ENCODE measurements at places on chromosomes 12 and 14.

DNA sequence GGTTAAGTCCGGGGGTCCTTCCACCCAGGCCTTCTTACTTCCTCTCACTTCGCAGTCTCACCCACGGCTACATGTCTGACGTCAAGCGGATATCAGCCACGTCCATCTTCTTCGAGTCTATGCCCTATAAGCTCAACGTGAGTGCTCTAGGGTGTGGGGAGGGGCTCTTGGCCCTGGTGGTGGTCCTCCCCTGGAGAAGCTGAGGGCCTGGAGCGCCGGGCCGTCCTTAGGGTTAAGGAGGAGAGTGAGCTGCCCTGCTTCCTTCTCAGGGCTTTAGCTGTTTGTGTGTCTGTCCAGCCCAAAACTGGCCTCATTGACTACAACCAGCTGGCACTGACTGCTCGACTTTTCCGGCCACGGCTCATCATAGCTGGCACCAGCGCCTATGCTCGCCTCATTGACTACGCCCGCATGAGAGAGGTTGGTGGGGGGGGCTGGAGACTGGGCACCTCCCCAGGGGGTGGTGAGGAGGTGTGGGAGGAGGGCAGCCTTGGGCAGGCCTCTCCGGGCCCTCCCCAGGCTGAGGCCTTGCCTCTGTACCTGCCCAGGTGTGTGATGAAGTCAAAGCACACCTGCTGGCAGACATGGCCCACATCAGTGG is 2.7 kb downstream of the SHMT2 start:
- no peak for DNase-seq

- DNase-seq: no peak
These were observed 98.9 kb downstream of the ARID2 start for GRCh38 chr12:45828402-45828801.

- DNase-seq: no peak
These were observed 230.5 kb downstream of the AKAP6 start for GRCh38 chr14:32559590-32559989.

- no peak for DNase-seq
These were observed 12.7 kb downstream of the TMED8 start for GRCh38 chr14:77364146-77364545.

DNA sequence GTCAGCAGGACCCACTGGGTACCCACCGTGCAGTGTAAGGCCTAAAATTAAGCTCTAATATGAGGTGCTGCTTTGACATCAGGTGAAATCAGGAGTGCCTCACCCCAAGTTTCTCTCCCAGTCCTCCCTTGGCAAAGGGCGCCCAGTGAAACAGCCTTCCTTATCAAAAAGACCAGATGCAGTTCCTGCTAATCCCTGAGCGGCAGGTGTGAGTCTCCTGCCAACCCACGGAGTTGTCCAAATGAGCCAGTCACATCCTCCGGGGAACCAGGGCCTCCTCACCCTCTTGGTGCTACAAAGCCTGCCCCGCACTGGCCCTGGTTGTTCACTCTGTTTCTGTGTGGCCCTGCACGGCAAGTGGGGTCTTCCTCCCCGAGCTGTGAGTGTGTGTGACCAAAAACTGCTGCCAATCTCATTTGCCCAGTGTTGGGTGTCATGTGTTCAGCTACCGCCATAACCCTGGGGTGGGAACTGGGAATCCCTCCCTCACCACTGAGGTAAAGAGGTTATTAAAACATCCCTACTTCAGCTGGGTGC is 20.2 kb upstream of the P2RX4 start:
- no peak for DNase-seq

DNA sequence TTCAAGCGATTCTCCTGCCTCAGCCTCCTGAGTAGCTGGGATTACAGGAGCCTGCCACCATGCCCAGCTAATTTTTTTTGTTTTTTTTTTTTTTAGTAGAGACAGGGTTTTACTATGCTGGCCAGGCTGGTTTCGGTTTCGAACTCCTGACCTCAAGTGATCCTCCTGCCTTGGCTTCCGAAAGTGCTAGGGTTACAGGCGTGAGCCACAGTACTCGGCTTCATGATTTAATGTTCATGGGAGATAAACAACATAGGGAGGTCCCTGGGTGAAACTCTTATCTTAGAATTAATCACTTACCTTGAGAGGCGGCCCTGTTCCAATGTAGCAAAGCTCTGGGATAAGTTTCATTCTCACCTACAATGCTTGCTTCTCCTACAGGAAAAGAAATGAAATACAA is 48.3 kb downstream of the SEL1L start:
- DNase-seq: peak; percentile 29

DNA sequence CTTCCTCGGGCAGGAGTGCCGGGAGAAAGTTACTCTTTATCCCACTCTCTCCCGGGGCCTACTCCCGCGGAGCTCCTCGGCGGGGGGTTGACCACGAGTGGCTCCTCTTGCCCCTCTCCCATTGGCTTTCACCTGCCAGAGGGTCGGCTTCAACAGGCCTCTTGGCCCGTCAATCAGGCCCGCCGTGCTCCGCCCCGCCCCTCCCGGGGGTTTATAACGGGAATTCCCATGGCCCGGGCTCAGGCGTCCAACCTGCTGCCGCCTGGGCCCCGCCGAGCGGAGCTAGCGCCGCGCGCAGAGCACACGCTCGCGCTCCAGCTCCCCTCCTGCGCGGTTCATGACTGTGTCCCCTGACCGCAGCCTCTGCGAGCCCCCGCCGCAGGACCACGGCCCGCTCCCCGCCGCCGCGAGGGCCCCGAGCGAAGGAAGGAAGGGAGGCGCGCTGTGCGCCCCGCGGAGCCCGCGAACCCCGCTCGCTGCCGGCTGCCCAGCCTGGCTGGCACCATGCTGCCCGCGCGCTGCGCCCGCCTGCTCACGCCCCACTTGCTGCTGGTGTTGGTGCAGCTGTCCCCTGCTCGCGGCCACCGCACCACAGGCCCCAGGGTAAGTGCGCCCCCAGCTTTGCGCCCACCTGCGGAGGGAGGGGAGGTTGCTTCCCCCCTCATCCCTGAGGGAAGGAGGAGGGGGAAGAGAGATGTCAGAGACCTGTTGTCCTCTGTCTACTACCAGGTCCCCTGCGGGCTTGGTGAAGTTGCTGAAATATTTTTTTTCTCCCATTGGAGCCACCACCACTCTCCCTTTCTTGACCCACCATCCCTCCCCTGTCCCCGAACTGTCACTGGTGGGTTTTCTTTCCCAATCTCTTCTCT is at the start of gene SMOC1:
Gene SMOC1, plus strand, starts transcription at position 242 of the 869 bp plus-strand sequence. Its CDS starts 263 bp downstream, at position 505.
- no peak for DNase-seq

- no peak for DNase-seq
These were observed 661 bp upstream of the RPS26 start for GRCh38 chr12:56040963-56041551.

- DNase-seq: no peak
These were observed 19.3 kb downstream of the MMAB start for GRCh38 chr12:109553906-109554500.

DNA sequence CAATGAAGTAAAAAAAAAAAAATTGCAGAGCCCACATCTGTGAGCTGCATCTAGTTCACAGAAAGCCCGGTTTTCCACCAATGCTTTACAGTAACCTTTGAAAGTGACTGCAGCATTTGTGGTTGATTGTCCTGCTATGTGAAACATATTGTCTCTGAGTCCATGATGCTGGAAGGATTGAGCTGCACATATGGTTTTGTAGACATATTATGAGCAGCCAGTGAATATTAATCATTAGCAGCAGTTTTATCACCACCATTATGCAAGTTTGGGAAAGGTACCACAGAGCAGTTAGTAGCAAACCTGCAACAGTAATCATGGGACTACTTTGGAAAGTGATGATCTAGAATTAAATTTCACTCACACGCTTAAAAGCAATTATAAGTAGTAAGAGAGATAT is 151.5 kb upstream of the PRICKLE1 start:
- DNase-seq: no peak

DNA sequence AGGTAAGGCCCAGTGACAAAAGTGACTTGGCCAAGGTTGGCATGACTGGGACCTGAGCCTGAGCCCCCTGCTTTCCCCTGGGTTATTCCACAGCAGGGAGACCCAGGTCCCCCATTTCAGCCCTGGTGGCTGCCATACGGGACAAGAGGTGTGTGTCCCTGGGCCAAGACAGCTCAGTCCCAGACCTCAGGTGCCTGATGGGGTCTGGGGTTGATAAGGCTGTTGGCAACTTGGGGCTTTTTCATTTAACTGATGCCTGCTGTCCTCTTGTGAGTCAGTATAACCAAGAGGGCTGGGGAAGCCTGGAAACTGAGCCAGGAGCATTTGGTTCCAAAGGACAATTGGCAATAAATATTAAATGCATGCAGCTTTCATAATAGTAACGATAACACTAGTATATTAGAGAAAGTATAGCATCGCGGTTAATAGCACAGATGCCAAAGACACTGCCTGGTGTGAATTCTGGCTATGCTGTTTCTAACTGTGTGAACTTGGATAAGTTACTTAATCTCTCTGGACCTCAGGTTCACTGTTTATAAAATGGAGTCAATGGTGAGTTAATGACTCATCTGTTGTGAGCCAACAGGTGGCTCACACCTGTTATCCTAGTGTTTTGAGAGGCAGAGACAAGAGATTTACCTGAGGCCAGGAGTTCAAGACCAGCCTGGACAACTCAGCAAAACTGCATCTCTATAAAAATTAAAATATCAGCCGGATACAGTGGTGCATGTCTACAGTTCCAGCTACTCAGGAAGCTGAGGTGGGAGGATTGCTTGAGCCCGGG is 898 bp downstream of the SDSL start:
- no peak for DNase-seq

DNA sequence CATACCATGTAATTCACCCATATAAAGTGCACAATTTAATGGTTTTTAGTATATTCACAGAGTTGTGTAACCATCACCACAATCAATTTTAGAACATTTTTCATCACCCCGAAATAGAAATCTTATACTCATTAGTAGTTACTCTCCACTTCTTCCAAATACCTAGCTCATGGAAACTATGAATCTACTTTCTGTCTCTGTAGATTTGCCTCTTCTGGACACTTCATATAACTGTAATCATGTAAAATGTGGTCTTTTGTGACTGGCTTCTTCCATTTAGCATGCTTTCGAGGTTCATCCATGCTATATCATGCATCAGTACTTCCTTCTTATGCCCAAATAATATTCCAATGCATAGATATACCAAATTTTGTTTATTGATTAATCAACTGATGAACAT is 10.8 kb downstream of the DNAI7 start:
- DNase-seq: no peak

GRCh38 chr14:32731249-32731648 is 207.4 kb upstream of the NPAS3 start:
- DNase-seq: no peak

DNA sequence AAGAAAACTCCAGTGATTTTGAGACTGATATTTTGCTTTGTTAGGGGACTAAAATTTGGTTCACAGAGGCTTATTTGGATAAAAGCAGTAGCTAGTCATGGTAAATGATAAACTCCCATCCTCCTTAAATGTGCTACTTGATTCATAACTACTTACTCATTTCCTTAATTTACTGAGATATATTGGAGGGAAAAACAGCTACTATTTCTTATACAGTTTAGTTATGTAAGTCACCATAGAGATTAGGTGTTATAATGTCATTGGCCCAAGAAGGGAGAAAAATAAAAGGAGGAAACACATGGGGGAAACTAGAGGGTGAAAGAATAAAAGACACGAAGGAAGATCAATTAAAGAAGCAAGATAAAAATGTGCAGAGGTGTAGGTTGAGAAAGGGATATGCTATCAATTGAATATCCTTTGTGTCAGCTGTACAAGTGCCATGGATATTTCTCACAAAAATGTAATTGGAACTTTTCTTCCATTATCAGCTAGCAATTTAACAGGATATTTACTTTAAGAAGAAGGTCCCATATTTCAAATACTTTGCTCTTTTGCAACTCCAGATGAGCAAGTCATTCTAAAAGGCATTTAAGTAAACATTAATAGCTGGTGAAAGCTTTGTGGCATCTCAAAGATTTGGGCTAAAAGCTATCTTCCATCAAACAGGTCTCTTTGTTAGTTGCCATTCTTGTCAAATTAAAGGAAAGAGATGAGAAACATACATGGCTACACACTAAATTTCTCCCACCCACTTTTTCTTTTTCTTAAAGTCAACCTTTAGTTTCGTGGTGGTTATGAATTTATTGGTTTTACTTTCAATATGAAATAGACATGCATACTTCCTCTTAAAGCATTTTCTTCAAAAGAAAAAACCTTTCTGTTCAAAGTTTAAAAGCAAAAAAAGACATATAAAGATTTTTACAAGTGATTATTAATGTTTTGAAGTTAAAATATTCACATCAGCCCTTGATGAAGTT is 439.5 kb downstream of the CCER1 start:
- no peak for DNase-seq

GRCh38 chr12:114287821-114288525 is 118.0 kb downstream of the TBX5 start:
- no peak for DNase-seq

DNA sequence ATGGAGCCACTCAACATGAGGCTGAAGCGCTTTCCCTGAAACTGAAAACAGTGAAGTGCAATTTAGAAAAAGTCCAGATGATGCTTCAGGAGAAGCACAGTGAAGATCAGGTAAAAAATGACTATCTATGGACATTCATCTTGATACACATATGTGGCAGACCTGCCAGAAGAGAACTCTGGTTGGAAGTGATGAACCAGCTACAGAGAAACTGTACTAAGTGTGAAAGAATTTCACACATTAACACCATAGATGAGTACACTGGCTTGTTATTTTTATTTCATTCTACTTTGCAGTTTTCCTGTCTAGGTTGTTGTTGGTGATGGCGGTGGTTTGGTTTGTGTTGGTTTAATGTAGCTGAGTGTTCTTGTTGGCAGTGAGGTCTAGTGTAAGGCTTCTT is 174.7 kb downstream of the ESR2 start:
- no peak for DNase-seq

- no peak for DNase-seq
These were observed 5.9 kb downstream of the CBX5 start for GRCh38 chr12:54273981-54274380.

GRCh38 chr12:47730341-47730744 is 5.1 kb upstream of the ENDOU start:
- no peak for DNase-seq

DNA sequence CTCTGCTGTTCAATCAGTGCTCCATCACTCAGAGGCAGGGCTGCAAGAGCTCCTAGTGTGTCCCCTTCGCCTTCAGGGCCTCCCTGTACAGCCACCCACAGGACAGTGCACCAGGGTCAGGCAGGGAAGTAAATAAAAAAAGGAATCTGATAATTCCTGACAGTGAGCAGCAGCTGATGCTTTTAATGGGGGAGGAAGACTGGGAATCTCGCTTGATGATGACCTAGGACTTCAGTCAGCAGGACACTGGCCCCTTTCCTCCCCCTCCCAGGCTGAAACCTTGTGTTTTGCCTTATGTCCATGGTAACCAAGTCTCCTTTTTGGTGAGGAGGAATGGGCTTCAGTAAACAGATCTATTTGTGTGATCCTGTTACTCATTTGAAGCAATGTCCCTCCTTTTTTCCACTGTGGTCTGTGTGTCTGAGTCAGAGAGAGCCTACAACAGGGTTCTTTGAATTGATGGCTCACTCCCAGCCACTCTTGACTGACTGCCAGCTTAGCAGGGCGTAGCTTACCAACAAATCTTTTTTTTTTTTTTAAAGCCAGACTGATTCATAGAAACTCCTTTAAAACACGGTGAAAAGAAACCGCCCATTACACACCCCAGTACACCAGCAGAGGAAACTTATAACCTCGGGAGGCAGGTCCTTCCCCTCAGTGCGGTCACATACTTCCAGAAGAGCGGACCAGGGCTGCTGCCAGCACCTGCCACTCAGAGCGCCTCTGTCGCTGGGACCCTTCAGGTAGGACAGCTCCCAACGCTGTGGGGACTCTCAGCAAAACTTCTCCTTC is at the start of gene EMP1:
Gene EMP1, plus strand, starts transcription at position 597 of the 792 bp plus-strand sequence. CDS start 14,785 bp downstream, outside the sequence.
- DNase-seq: peak; percentile 93
